ENCODE measurements at places on chromosomes 11 and 22. TPM values are rescaled to one million over a fixed set of nuclear protein-coding genes. Genes with fewer than 3 reads are reported as not detected.

GRCh38 chr11:67023957-67024353, 1.0 kb downstream of the SYT12 start:
- peaks cover 9% of the 10 kb centered on the region for H3K4me1 ChIP-seq
- H3K27ac ChIP-seq = no peak overlapping the region
- H3K36me3 ChIP-seq = no peaks in the 10 kb centered on the region
- H3K4me3 ChIP-seq = no peak overlapping the region

DNA sequence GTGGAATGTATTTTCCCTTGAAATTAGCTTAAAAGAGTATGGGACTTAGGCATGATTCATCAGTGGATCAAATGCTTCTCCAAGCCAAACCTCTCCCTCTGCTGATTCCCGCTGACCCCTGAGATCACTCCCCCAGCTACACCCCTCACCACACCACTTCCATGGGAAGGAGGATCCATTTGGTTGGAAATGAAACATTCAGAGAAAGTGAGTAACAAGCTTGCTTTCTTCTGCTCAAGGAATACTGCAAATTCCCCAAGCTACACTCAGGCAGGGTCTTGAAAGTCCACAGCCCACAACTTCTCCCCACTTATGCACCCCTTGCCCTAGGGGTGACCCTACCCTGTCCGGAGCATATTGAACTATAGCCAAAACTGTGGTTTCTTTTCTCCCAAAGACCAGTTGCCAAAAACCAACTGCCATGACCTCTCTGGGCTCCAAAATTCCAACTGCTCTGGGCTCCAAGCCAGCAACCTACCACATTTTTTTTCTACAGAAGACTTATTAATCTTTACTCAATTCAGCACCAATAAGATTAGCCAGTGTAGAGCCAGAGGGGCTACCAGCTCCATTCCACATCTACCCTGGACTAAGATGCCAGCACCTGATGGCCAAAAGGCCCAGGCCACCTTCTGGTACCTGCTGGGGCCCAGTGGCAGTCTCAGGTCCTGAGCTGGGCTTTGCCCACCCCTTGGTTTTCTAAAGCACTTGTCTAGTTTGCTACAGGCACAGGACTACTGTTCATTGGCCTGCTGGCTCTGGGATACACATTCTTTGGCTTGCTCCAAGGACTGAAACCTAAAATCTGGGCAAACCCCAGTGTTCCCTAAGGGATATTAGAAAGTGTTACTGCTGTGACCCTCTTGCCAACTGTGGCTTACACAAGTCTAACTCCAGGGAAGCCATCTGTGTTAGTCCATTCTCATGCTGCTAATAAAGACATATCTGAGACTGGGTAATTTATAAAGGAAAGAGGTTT, 101.1 kb downstream of the MICAL3 start:
- H3K27ac ChIP-seq = peak overlapping the region; percentile 40
- no peak overlapping the region for H3K4me3 ChIP-seq
- DNase-seq = peak; percentile 89
- peaks cover 35% of the 10 kb centered on the region for H3K4me1 ChIP-seq
- no peaks in the 10 kb centered on the region for H3K36me3 ChIP-seq
- H3K27me3 ChIP-seq = no peaks in the 10 kb centered on the region

GRCh38 chr11:19409307-19409706, 168.6 kb upstream of the E2F8 start:
- peaks cover 6% of the 10 kb centered on the region for H3K27me3 ChIP-seq
- H3K27ac ChIP-seq = no peak overlapping the region
- H3K4me1 ChIP-seq = peaks cover 2% of the 10 kb centered on the region
- H3K36me3 ChIP-seq = no peaks in the 10 kb centered on the region

DNA sequence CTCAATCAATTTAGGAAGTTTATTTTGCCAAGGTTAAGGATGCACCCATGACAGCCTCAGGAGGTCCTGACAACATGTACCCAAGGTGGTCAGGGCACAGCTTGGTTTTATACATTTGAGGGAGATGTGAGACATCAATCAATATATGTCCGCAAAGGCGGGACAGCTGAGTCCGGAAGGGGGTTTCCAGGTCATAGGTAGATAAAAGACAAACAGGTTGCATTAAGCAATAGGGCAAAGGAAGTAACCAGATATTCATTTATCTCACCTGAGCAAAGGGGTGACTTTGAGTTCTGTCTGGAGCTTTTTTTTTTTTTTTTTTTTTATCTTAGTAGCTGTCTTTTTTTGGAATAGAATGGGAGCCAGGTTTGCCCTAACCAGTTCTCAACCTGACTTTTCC, 2.0 kb upstream of the TRIM34 start:
- H3K27ac ChIP-seq = no peak overlapping the region
- no peak overlapping the region for H3K4me3 ChIP-seq
- DNase-seq = no peak
- no peaks in the 10 kb centered on the region for H3K27me3 ChIP-seq

DNA sequence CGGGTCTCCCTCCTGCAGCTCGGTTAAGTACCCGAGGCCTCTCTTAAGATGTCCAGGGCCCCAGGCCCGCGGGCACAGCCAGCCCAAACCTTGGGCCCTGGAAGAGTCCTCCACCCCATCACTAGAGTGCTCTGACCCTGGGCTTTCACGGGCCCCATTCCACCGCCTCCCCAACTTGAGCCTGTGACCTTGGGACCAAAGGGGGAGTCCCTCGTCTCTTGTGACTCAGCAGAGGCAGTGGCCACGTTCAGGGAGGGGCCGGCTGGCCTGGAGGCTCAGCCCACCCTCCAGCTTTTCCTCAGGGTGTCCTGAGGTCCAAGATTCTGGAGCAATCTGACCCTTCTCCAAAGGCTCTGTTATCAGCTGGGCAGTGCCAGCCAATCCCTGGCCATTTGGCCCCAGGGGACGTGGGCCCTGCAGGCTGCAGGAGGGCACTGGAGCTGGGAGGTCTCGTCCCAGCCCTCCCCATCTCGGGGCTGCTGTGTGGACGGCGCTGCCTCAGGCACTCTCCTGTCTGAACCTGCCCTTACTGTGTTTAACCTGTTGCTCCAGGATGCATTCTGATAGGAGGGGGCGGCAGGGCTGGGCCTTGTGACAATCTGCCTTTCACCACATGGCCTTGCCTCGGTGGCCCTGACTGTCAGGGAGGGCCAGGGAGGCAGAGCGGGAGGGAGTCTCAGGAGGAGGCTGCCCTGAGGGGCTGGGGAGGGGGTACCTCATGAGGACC, 25.0 kb downstream of the FADS3 start:
- H3K4me3 ChIP-seq = no peak overlapping the region
- peaks cover 27% of the 10 kb centered on the region for H3K36me3 ChIP-seq
- no peak overlapping the region for H3K27ac ChIP-seq
- no peak for DNase-seq

DNA sequence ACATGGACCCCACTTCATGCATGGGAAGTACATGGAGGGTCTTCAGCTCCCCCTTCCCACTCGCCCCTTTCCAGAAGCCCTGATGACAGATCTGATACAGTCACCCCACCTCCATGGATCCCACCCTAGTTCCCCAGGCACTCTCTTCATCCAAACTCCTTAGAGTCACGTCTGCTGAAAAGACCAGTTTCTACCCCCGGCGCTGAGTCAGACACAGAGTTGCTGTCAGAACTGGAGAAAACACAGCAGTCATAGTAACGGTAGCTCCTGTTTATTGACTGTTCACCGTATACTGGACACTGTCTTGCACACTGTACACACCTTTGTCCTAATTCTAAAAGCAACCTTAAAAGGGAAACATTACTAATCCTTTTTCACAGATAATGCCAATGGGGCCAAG, 29.1 kb downstream of the DRD2 start:
- H3K4me3 ChIP-seq = no peak overlapping the region
- H3K36me3 ChIP-seq = no peaks in the 10 kb centered on the region
- DNase-seq = no peak
- H3K27me3 ChIP-seq = peaks cover 2% of the 10 kb centered on the region

DNA sequence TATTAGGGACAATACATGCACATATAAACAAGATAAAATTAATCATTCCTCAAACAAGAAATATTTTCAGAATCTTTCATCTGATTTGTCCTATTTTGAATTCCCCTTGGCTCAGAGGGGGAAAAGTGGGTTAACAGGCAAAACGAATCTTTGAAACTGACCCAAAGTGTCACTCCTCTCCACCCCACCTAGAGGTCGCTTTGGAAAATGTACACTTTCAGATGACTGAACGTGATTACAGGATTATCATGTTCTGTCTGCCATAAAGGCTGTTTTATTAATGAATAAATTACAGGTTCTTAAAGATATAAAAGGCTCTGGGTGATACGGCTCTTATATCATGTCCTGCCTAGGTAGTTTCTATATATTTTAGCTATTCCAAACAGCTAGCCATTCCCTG, 1735.0 kb downstream of the LRRC4C start:
- H3K36me3 ChIP-seq = no peaks in the 10 kb centered on the region
- H3K27me3 ChIP-seq = no peaks in the 10 kb centered on the region
- DNase-seq = no peak
- no peak overlapping the region for H3K27ac ChIP-seq

DNA sequence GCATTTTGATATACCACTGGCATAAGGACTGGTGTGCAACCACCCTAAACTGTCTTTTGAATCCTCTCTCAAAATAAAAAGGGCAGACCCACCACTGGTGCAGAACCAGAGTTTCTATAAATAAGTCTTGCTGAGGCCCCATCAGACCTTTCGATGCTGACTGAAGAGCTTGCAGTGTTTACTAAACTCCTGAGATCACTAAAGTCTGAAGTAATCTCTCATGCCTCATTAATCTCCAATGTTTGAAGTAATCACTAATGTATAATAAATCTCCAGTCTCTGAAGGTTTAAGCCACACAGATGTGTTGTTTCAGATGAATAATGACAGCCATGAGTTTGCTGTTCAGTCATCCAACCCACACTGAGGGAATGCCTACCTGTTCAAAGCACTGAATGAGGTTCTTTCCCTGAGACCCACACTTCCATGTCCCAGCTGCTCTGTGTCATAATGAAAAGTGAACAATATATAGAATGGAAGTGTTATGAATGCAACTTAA, 50.6 kb upstream of the DEUP1 start:
- no peak overlapping the region for H3K4me3 ChIP-seq
- H3K36me3 ChIP-seq = no peaks in the 10 kb centered on the region
- no peaks in the 10 kb centered on the region for H3K27me3 ChIP-seq
- no peak for DNase-seq

GRCh38 chr11:14240221-14240620, 118.8 kb downstream of the RRAS2 start:
- H3K4me3 ChIP-seq = no peak overlapping the region
- no peak overlapping the region for H3K27ac ChIP-seq
- H3K36me3 ChIP-seq = no peaks in the 10 kb centered on the region
- no peaks in the 10 kb centered on the region for H3K4me1 ChIP-seq

DNA sequence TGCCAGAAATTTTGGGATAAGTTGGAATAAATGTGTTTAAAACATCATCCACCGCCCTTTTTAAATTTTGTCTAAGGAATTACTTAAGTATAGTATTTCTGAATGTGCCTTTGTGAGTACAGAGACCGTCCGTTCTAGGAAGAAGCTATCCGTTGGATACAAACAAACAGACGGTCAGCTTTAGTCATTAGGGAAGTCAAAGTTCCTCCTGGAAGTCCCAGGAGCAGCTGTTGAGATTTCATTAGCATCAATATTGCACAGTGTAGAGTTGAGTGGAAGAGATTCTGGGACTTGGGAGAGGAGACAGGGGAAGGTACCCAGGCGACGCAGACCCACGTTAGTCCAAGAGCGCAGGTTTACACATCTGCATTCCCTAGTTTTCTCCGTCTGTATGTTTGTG, 15.7 kb upstream of the ADSL start:
- H3K4me1 ChIP-seq = peaks cover 10% of the 10 kb centered on the region
- peaks cover 3% of the 10 kb centered on the region for H3K36me3 ChIP-seq
- H3K27me3 ChIP-seq = no peaks in the 10 kb centered on the region
- no peak overlapping the region for H3K4me3 ChIP-seq
- DNase-seq = no peak

- peaks cover 6% of the 10 kb centered on the region for H3K36me3 ChIP-seq
- H3K4me1 ChIP-seq = no peaks in the 10 kb centered on the region
- H3K4me3 ChIP-seq = no peak overlapping the region
- no peaks in the 10 kb centered on the region for H3K27me3 ChIP-seq
- DNase-seq = peak; percentile 59
- H3K27ac ChIP-seq = no peak overlapping the region
Observed at GRCh38 chr22:30920407-30920806, 48.2 kb downstream of the MORC2 start.

GRCh38 chr22:42957958-42958357, 57.0 kb downstream of the PACSIN2 start:
- H3K27ac ChIP-seq = no peak overlapping the region
- H3K4me1 ChIP-seq = peaks cover 22% of the 10 kb centered on the region
- no peaks in the 10 kb centered on the region for H3K36me3 ChIP-seq
- DNase-seq = no peak
- no peaks in the 10 kb centered on the region for H3K27me3 ChIP-seq

- H3K27me3 ChIP-seq = no peaks in the 10 kb centered on the region
- DNase-seq = no peak
- H3K36me3 ChIP-seq = no peaks in the 10 kb centered on the region
- no peak overlapping the region for H3K27ac ChIP-seq
- H3K4me3 ChIP-seq = no peak overlapping the region
- no peaks in the 10 kb centered on the region for H3K4me1 ChIP-seq
Observed at GRCh38 chr11:46942172-46942571, 5.6 kb downstream of the CSTPP1 start.

- no peaks in the 10 kb centered on the region for H3K4me1 ChIP-seq
- H3K27ac ChIP-seq = no peak overlapping the region
- H3K36me3 ChIP-seq = no peaks in the 10 kb centered on the region
- H3K4me3 ChIP-seq = no peak overlapping the region
- no peaks in the 10 kb centered on the region for H3K27me3 ChIP-seq
Observed at GRCh38 chr11:115803073-115803740, 299.0 kb upstream of the CADM1 start.

- no peak overlapping the region for H3K4me3 ChIP-seq
- no peaks in the 10 kb centered on the region for H3K36me3 ChIP-seq
Observed at GRCh38 chr11:79396674-79397073, 44.2 kb downstream of the TENM4 start.

DNA sequence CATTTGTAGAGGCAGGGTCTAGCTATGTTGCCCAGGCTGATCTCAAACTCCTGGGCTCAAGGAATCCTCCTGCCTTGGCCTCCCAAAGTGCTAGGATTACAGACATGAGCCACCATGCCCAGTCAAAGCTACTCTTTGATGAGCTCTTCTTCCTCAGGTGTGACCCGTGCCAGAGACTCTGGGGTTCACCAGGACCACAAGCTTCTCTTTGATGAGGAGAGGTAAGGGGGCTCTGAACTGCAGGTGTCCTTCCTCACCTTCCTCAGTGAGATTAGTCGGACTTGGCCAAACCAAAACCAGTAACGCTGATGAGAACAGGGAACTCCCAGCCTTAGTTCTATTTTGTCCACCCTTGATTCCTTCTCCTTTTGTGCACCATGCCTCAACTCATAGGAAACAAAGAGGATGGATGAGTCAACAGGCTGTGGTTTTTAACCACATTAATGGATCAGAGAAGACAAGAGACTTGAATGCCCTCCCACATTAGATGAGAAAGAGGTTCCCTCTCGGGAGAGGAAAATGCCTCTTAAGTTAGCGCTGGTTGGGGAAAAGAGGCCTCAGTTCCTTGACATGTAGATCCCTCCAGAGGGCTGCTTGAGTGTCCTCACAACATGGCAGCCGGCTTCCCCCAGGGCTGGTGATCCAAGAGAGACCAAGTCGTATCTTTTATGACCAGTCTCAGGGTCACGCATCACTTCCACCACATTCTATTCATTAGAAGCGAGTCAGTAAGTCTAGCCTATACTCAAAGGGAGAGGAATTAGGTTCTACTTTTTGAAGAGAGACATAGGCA, 25.7 kb upstream of the CTR9 start:
- H3K27me3 ChIP-seq = no peaks in the 10 kb centered on the region
- peaks cover 18% of the 10 kb centered on the region for H3K4me1 ChIP-seq
- no peak overlapping the region for H3K4me3 ChIP-seq

Gene ARHGAP20
- 2.8 TPM for total RNA-seq

Gene SHISAL1
- 1.1 TPM for total RNA-seq

Gene PIH1D2
- total RNA-seq = 2.2 TPM

Gene MMP11
- 1.4 TPM for total RNA-seq

Gene ZNF280B
- total RNA-seq = 1.9 TPM

Gene MS4A6A
- not detected for total RNA-seq

Gene OLFML1
- total RNA-seq = 0.18 TPM

Gene KCNJ1
- not detected for total RNA-seq

Gene TOLLIP
- 19.7 TPM for total RNA-seq

Gene KIRREL3
- 10.9 TPM for total RNA-seq
